ENCODE measurements at places on chromosomes 1 and 21.

DNA sequence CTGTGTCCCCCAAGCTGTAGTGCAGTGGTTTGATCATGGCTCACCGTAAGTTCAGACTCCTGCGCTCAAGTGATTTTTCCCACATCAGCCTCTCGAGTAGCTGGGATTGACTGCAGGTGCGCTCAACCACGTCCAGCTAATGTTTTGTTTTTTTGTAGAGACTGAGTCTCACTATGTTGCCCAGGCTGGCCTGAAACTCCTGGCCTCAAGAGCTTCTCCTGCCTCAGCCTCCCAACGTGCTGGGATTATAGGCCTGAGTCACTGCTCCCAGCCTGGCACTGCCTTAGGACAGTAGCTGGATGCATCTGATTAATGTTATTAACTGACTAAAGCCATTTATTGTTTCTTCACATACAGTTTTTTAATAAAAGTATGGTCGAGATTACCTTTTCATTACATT, 40.2 kb downstream of the RNF11 start:
- DNase-seq = no peak

DNA sequence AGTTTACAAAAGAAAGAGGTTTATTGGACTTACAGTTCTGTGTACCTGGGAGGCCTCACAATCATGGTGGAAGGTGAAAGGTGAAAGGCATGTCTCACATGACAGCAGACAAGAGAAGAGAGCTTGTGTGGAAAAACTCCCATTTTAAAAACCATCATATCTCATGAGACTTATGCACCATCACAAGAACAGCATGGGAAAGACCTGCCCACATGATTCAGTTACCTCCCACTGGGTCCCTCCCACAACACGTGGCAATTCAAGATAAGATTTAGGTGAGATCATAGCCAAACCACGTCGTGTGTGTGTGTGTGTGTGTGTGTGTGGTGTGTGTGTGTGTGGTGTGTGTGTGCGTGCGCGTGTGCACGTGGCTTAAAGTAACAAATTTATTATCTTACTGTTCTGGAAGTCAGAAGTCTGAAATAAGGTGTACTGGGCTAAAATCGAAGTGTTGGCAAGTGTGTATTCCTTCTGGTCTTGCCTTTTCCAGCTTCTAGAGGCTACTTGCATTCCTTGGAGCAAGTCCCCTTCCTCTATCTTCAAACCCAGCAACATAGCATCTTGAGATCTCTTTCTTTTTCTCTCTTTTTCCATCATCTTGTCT, 48.1 kb upstream of the MPC2 start:
- no peak for DNase-seq

DNA sequence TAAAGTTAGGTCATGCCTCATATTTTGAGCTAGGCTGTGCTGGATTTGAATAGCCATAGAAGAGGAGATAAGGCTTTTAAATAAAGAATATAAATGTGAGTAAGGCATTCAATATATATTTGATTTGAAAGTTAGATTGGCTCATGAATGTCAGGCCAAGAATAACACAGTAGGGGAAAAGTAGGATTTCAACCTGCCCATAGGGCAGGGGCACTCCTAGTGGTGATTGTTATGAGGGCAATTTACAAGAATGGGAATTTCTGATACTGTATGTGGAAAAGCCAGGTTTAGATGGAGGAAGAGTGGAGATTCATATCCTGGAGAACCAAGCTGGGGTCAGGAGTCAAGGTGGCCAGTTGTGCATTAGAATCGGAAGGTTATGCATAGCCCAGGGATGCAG, 74.9 kb downstream of the DNAH14 start:
- DNase-seq = no peak

DNA sequence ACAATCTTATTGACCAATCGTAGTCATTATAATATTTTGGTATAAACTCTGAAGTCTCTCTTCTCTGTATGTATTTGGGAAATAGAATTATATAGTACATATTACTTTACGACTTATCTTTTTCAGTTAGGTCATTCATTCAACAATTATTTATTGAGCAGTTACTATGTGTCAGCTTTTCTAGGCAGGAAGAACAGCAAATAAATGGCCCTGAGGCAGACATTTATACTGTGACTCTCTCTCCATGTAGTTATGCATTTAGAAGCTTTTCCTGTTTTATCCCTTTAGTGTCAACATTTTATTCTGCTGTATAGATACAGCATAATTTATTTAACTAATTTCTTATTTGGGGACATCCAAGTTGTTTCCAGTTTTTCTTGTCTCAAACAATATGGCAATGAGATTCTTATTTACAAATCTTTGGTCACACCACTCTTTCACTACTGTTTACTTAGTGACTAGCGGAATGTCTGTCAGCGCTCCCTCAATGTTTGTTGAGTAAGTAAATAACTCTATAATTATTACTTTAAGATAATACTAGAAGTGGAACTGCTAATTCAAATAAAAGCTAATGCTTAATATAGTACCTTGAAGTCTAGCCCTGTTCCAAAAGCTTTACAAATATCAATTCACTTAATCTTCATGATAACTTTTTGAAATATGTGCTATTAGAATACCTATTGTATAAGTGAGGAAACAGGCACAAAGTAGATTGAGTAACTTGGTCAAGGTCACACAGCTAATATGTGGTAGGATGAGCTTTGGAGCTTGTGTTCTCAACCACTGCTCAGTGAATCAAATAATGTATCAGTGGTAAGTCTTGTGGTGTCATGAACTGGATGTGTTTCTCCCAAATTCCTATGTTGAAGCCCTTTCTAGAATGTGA, 465.6 kb downstream of the SIPA1L2 start:
- DNase-seq = peak; percentile 12

DNA sequence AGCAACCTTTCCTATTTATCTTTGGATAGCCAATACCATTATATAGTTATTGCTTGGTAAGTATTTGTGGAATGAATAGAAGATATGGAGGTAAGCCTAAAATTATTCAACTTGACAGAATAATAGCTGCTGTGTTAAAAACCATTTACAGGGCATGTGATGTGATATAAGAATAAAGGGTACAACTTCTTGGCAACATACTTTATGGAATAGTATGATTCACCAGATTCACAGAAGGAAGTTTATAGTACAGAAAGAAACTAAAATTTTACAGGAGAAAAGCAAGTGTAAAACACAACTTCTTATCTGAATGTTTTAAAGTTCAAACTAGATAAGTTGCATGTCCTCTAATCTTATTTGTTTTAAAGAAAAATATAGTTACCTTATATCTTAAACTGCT, 186.4 kb upstream of the ZRANB2 start:
- DNase-seq = no peak

DNA sequence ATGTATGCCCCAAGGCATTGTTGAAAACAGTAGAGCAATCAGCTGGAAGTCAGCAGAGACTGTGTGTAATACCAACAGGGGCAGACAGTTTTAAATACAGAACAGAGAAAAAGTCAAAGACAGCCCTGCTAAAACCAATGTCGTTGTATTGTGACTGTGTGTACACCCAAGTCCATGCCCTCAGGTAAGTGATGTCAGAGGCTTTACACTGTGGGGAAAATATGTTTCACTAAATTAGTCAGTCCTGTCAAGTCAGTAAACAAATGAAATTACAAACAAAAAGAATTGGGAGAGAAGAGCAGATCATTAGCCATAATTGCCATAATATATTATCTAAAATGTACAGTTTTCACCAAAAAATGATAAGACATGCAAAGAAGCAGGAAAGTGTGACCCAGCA, 2.4 kb upstream of the CYP2J2 start:
- no peak for DNase-seq

- no peak for DNase-seq
Measured at GRCh38 chr1:166083887-166084286, 82.9 kb downstream of the FAM78B start.

DNA sequence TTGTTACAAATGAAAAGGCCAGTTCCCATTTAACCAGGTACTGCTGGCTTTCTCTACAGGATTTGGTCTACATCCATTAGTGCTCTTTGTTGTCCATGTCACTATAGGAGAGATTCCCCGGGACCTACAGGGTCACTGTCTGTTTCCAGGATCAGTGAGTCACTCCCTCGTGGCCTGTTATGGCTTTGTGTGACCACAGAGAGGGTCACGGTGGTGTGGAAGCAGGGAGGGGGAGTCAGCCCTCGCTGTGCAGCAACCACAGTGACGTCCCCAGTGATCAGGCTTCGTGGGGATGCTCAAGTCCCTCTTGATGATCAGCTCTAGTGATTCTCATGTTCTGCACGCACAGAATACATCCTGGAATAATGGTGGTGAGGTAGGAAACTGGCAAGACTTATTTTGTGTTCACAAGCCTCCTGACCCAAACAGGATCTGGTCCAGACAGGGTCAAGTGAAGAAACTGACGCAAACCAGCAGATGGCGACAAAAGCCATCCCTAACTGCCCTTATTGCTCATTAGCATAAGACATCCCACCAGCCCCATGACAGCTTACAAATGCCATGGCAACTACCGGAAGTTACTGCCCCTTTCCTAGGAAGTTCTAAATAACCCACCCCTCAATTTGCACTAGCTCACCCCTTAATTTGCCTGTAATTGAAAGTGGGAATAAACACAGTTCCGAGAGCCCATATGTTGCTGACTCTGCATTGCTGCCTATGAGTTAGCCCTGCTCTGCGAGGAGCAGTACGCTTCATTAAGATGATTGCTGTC, 98.5 kb downstream of the DISC1 start:
- peak; percentile 55 for DNase-seq

GRCh38 chr21:43956670-43957035, 55.5 kb upstream of the TRAPPC10 start:
- no peak for DNase-seq

DNA sequence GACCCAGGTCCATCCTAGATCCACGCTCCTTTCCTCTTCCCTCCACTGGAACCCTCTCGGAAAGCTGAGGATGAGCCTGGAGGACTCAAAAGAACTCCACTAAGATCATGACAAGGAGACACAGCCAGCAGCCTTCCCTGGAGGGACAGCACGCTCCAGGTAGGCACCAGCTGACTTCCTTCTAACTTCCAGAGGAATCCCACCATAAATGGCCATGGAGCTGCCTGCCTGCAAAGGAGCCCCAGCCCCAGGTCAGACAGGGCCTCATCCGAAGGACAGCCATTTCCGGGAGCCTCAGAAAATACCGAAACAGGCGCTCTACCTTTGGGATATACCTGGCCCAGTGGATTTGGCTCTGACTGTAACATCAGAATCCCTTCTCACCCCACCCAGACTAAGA, 4.1 kb downstream of the SH3BP5L start:
- DNase-seq = no peak

GRCh38 chr21:30337772-30338171, 278 bp upstream of the KRTAP27-1 start:
- no peak for DNase-seq

DNA sequence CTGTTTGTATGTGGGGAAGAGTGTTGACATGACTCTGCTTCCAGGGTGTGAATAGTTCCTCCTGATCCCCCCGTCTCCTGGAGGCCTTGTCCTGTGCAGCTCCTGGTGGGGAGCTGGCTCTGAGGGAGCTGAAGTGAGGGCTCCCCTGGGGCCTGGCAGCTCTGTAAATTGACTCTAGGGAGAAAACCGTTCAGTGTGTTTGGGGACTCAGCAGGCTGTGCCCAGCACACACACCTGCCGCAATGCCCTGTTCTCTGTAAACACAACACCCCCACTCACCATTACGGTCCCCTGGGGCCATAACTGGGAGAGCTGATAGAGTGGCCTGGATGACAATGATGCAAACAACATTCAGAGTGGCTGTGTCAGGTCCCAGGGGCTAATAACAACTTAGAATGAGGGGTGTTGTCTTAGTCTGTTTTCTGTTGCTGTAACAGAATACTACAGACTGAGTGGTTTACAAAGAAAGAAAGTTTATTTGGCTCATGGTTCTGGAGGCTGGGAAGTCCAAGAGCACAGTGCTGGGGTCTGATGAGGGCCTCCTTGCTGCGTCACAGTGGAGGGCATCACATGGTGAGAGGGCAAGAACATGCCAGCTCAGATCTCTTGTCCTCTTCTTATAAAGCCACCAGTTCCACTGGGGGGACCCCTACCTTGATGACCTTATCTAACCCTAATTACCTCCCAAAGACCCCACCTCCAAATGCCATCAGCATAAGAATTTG, 15.3 kb downstream of the ADORA1 start:
- no peak for DNase-seq

DNA sequence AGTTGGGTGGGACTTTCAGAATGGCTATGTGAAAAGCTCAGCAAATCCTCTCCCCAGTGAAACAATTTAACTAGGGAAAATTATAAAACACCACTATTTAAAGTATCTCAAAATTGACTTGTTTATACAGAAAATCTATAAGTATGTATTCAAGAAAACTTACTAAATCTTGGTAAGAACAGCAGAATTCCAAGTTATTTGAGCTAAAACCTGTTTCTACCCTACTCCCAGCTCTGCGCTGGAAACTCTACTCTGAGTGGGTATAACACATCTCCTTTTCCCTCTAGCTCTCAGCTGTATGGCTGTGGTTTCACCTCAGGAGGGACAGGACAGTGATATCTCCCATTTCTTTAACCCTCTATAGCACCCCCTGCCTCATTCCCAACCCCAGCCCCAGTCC, 295.2 kb upstream of the POGK start:
- no peak for DNase-seq

DNA sequence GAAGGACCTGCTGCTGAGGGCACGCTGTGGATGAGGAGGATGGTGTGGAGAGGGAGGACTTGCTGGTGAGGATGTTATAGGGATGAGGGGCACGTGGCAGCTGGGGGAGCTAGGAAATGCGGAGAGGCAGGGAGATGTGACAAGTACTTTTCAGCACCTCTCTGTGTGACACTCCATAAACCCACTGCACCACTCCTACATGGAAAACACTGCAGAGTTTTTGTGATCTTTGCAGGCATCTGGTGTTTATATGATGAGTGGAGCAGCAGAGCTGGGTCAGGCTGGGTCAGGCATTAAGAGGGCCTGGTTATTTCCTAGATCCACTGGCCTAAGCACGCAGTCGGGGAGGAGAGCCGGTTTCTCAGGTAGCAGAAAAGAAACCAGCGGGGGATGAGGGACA, 167.3 kb upstream of the COA6 start:
- no peak for DNase-seq

DNA sequence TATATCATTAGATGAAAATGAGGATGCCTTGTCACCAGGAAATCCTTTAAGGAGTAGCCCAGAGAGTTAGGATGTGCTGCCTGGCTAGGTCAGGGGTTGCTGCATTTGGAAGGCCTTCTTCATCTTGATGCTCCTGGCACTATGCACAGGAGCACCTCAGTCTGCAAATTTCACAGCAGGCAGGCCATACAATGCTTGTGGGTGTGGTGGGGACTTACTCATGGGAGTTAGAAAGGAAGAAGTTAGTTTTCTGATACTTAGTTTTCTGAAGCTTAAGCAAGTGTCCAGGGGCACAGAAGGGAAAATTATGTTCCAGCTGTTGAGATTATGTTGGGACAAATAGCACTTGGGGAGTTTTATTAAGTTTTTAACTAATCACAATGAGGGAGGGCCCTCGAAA, 11.4 kb downstream of the HLX start:
- no peak for DNase-seq

GRCh38 chr1:41862384-41863221, 56.1 kb downstream of the HIVEP3 start:
- peak; percentile 83 for DNase-seq

GRCh38 chr1:218585511-218586184, 240.5 kb downstream of the TGFB2 start:
- no peak for DNase-seq

GRCh38 chr21:46005081-46005480, 23.5 kb downstream of the COL6A1 start:
- no peak for DNase-seq

GRCh38 chr1:27522432-27523336, 32.7 kb upstream of the WASF2 start:
- no peak for DNase-seq

All from AG10803 (cell line).